ENCODE measurements at places on chromosomes 16 and 17.

- DNase-seq, result no peak
Observed at GRCh38 chr17:42853968-42854790, 3.2 kb downstream of the AOC3 start.

DNA sequence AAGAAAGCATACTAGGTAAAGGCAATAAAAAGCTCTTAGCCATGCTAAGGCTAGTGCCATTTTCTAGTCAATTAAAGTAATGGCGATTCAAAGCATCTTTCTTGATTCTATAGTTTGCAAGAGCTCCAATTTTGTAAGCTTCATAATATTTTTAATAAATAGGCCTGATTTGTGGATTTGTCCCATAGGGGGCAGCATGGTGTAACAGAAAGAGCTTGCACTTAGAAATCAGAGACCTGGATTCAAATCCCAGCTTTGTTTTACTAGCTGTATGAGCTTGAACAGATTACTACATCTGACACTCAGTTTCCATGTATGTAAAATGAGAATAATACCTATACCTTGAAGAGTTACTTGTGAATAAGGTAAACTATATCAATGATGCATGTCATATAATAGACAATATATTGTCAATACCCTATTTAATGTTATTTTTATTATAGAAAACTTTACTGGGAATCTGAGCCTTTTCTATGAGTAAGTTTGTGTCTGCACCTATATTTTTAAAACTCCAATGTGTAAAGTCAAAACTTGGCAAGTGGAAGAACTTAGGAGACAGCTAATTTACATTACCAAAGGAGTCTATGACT is 93.6 kb upstream of the NOG start:
- no peak for DNase-seq

DNA sequence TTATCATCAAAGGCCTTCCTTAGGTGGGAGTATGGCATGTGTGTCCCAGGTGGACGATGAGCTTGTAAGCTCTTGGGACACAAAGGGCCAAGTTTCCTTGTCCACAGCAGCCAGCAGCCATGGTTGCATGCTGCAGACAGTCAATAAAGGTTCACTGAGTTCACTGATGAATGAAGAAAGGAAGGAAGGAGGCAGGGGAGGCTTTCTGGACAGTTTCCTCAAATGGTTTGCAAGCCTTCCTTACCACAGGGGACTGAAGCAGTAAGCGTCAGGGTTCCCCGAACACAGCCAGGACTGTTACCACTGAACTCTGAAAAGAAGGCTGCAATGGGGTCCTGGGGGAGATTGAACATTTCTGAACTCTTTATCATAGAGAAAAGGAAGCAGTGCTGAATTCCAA is 111.1 kb downstream of the GAS7 start:
- DNase-seq, result no peak

- no peak for DNase-seq
Observed at GRCh38 chr16:54373534-54374520, 87.2 kb upstream of the IRX3 start.

DNA sequence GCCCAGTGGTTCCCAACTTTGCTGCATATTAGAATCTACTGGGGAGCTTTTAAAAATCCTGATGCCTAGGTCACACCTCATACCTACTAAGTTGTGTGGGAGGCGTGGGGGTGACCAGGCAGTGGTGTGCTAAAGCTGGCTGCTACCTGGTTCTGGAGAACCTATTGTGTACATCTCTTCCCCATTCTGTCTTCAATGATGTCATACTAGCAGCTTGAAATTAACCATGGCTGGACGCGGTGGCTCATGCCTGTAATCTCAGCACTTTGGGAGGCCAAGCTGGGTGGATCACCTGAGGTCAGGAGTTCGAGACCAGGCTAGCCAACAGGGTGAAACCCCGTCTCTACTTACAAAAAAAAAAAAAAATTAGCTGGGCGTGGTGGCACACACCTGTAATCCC is 11.3 kb upstream of the NLK start:
- no peak for DNase-seq

DNA sequence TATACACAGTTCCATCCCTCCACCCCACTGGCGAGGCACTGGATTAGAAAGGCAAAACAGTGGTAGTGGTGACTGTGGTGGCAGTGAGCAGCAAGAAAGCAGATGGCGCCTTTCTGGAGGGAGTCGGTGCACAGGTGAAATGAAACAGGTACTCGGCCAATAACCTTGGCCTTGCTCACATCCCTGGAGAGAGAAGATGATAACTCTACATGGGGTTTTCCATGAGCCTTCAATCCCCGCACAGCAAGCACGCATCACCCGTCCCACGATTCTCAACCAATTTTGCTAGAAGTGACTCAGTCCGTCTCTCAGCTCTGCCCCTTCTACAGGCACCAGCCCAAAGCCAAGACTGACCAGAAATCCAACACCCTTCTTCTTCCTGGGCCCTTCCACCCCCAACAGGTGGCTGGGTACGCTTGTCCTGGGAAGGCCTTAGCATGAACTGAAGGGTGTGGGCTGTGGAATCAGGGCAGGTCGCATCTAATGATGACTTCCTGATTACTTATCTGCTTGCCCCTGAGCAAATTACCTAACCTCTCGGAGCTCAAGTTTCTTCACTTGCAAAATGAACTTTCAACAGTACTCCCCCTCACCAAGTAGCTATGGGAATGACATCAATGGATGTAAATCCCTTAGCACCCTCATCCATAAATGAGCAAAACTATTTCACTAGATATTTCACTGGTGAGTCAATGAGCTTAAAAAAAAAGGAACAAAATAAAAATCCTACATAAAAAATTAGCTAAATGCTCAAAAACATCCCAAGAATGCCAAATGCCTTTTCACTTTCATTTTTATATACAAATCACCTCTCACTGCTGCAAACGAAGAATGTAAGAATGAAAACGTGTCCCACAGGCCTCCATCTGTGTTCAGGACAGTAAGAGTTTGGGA is 18.0 kb downstream of the XPO6 start:
- no peak for DNase-seq

DNA sequence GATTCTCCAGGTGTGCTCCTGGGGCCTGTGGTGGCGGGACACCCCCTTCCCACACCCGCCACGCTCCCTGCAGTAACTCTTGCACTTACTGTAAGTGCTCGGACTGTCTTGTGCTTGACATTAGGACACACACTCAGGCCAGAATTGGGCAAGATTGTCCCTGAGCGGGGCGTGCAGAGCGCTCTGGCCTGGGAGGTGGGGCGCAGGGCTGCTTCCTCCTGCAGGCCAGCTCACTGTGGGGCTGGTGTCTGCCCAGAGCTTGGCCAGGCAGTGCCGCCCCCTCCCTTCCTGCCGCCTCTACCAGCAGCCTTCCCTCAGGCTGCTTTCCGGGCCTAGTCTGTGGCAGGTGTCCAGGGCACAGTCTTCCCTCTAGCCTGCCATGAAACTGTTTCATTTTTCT is 6.1 kb upstream of the ATP6V0C start:
- no peak for DNase-seq

DNA sequence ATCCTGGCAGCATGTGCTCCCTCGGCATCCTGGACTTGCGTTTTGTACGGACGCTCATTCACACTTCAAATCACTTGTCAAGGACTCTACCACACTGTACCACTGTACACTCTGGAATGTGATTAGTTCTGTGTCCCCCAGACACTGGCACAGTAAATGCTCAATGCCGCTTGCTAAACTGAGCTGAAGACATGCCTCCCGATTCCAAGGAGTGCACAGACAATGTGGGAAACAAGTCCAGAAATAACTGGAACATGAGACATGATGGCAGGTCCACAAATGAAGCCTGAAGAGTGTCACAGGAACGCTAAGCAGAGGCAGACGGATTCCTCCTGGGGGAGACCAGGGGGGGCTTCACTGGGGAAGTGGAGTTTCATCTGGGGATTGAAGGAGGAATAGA is 22.1 kb downstream of the HIC1 start:
- no peak for DNase-seq

DNA sequence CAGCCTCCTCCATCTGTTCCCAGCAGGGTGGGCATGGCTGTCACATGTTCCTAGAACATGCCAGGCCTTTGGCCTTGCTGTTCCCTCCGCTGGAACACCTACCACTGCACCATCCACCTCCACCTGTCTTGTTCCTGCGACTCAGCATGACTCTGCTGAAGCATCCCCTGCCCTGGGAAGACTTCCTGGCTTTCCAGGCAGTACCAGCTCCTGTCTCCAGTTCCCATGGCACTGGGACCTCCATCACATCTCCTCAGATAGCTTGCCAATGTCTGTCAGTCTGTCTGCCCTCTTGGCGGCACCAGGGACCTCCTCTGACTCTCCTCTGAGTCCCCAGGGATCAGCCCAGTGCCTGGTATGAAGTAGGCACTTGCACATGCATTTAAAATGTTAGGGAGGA is 15.7 kb downstream of the PDP2 start:
- DNase-seq, result no peak

- no peak for DNase-seq
Observed at GRCh38 chr16:66372078-66372897, 5.8 kb downstream of the CDH5 start.

GRCh38 chr17:79272666-79273219 is 198.1 kb downstream of the ENGASE start:
- DNase-seq, result no peak

DNA sequence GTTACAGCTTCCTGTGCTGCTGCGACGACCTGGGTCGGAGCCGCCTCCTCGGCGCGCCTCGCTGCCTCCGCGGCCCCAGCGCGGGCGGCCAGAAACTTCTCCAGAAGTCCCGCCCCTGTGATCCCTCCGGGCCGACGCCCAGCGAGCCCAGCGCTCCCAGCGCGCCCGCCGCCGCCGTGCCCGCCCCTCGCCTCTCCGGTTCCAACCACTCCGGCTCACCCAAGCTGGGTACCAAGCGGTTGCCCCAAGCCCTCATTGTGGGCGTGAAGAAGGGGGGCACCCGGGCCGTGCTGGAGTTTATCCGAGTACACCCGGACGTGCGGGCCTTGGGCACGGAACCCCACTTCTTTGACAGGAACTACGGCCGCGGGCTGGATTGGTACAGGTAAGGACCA is 746 bp downstream of the HS3ST2 start:
- DNase-seq, result no peak

- no peak for DNase-seq
Observed at GRCh38 chr17:903691-904481, 75.7 kb downstream of the NXN start.

DNA sequence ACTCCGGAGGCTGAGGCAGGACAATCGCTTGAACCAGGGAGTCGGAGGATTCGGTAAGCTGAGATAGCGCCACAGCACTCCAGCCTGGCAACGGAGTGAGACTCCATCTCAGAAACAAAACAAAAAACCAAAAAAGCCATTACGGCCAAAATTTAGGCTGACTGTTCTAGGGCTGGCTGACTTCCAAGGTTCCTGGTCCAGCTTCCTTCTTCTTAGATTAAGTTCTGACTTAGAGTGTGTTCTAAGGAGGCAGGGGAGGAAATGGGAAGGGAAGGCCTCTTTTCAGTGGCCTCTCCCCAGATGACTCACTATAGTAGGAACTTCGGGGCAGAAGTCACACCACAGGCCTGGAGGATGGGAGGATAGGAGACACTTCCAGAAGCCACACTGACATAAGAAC is 27.7 kb upstream of the CLEC18B start:
- no peak for DNase-seq

- DNase-seq, result no peak
Observed at GRCh38 chr16:75502916-75503605, 7.8 kb upstream of the CHST6 start.

GRCh38 chr16:81567087-81567486 is 122.5 kb downstream of the CMIP start:
- no peak for DNase-seq

GRCh38 chr17:43667947-43668348 is 6.2 kb upstream of the MEOX1 start:
- no peak for DNase-seq

GRCh38 chr17:5958850-5959249 is 111.3 kb upstream of the WSCD1 start:
- no peak for DNase-seq

DNA sequence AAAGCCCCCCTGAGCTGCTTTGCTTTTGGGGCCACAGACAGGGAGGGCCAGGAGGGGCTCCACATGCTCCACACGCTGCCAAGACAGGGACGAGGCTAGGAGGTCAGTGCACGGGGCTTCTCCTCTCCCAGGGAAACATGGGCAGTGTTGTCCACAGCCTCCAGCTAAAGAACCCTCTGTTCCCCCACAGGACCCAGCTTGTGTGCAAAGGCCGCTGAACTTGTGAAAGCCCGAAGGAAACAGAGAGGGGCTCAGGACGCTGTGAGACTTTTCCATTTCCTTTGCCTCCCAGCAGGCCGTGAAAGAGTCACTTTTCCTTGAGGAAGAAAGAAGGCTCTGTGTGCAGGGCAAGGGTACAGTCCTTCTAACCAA is 9.7 kb downstream of the CDRT4 start:
- DNase-seq, result no peak

GRCh38 chr16:49696414-49697101 is 159.4 kb downstream of the ZNF423 start:
- no peak for DNase-seq

DNA sequence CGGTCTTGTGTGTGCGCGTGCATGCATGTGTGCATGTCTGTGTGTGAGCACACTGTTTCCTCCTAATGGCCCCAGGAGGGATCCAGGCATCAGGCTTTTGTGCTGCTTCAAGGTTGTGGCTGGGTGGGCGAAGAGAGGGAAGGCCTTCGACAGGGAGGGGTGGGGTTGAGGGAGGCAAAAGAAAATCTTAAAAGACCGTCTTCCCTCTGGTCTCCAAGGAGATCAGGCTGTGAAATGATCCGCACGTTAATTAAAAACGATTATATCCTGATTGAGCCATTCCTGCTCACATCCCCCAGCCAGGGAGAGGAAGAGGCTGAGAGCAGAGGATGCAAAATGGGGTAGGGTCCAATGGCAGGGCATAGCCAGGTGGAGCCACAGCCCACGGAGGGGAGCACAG is 46.9 kb downstream of the RAI1 start:
- no peak for DNase-seq

DNA sequence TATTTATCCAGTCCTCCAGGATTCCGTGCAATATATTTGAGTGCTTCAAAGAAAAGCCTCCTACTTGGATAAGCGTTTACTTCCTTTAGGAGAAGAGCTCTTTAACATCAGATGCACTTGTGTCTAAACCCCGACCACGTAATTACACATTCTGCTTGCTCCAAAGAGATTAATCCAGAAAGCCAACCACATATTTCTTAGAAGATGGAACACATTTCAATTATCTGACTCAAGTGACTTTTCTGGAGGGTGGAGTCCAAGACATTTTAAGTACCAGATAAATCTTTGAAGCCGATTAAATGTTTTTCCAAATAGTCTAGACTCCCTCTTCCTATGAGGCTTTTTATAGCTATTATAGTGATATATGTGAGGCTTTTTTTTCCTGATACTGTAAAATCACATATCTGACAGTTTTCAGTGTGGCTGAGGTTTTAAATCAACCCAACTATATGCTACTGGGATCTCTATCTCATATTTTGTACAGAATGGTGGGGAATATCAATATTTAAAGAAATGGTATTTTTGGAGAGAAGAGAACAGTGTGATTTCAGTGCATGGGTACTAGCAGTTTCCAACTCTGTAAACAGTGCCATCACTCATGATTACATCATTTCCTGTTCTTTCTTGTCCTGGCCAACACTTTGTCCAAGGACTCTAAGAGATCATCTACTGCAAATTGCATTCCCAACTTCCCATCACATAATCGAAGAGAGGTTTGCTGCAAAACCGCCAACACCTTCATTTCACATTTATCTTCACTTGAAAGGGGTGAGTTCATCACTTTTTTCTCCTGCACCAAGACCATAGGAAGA is 192.4 kb upstream of the HSBP1 start:
- DNase-seq, result no peak
